Activated CD4-positive, alpha-beta memory T cell treated with anti-CD3 and anti-CD28 coated beads, Interleukin-2, amount 10 ng/mL, durations not matched to agents 7 days and 5 days (primary cell): ENCODE measurements at places on chromosomes 12 and 14.

GRCh38 chr12:6450869-6451347 lies 934 bp upstream of the TAPBPL start:
- no peak for DNase-seq

DNA sequence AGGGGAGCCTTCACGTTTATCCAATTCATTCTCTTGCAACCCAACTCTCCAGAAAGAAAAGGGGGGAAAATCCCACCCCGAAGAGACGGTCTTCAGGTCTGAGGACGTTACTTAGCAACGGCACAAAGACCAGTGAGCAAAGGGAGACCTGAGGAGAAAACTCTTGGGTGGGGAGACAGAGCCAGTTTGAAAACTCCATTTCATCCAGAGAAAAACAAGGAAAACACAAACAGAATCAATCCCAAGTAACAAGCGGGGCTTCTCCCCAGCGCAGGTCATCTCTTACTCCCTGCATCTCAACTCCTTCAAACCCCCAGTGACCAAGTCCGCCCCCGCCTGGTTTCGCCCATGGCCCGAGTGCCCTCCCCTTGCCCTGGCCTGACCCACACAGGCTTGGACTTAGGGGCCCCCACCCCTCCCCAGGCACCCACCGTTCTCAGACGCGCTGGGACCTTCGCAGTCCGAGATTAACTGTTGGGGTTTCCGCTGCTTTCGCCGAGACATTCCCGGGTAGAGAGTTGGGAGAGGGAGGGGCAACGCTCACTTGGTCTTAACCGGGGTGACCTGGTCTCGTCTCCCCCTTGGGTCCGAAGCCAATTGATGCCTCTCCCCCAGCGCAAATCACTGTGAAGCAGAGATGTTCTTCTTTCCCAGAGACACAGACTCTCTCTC lies 10.4 kb upstream of the SALL2 start:
- no peak for DNase-seq

GRCh38 chr14:102805371-102805891 lies 28.2 kb downstream of the TRAF3 start:
- peak; percentile 69 for DNase-seq

DNA sequence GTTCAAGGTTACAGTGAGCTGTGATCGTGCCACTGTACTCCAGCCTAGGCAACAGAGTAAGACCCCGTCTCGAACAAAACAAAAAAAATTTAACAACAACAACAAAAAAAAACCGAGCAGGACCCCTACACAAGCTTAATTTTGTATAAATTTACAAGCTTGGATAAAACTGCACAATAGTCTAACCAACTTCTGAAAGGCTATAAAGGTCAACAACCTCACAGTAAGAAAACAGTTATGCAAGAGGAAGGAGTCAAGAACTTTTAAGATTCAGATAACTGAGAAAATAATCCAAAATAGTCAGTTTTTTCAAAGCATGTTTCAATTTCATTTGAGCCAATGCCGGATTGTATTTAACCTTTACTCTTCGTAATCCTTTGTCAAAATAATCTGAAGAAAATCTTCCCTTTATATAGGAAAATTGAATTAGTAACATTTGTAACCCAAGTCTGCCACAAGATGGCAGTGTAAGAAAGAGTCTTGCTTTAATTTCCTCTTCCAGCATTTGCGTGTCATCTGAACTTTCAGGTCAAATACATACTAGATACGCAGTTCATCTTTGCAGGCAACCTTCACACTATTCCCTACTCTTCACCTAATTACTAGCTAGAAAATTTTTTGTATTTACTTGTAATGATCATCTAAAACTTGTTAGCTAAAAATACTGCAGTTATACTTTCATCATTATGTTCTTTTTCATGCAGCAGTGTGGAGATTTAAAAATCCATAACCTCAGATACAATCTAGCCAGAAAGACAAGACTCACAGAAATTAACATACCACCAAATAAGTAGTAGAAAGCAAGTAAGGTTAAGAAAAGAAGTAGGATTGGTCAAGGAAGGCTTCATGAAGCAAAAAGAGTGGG lies 5.8 kb downstream of the CCNB1IP1 start:
- DNase-seq = no peak

DNA sequence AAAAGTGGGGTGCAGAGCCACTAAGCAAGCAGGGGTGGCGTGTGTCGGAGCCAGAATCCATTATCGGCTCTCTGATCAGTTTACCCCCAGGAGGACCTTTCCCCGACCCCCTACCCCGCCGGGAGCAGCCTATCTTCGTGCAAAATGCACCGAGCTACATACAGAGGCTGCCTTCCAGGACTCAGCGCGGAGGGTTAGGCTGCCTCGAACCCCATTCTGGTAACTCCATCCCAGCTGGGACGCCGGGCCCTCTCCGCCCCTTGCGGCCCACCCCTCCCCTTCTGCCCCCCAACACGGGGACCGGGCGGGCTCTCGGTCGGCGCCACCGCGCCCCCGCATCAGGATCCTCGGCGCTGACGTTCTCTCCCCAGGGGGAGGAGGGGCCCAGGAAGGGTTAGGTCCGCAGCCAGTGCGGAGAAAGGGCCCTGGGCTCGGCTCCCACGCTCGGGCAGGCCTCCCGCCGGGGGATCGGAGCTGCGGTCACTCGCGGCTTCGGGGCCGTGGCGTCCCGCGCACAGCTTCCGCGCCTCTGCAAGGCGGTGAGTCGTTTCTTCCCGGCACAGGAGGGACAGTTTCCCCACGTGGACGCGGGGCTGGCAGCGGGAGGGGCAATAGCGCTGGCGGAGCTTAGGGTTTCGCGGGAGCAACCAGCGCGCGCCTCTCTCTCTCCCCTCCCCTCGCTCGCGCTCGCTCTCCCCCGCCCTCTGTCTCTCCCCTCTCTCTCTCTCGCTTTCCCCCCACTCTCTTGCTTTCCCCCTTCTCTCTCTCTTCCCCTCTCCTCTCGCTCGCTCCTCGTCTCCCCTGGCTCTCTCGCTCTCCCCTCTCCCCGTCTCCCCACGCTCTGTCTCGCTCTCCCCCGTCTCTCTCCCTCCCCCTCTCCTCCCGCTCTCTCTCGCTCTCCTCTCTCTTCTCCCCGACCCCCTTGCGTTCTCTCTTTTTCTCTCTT lies 12.5 kb upstream of the MAP3K9 start:
- peak; percentile 60 for DNase-seq
